Naive thymus-derived CD8-positive, alpha-beta T cell (primary cell): ENCODE measurements at places on chromosomes 5 and 9.

- no peak for DNase-seq
Measured at GRCh38 chr5:113693701-113694100, 180.2 kb downstream of the YTHDC2 start.

DNA sequence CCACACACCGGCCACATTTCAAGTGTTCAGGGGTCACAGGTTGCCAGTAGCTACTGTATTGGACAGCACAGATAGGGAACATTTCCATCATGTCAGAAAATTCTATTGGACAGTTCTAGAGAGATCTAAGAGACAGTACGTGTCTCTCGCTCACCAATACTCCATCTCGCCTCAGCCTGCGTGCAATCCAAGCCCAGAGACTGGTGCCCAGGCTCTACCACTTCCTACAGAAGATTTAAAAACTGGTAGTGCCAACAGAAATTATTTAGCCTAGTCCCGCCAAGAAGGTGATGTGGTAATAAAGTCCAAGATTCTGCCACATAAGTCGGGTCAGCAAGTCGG, 390 bp upstream of the SNX2 start:
- DNase-seq, result no peak

DNA sequence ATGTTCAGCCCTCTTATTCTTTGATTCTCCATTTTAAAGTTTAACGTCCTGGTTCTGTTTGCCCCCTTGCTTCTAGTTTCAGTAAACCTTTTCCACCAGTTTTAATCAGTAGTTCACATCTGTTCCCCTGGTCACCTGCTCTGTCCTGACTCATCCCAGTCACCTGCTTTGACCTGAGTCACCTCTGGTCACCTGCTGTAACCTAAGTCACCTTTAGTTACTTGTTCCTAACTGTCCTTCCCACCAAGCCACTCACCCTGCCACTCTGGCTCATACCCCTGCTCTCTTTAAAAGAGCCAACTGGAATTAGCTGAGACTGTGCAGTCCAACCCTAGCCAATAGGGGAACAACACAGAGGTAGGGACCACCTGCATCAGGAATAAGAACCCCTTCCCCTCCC, 43.0 kb downstream of the SEMA6A start:
- no peak for DNase-seq

DNA sequence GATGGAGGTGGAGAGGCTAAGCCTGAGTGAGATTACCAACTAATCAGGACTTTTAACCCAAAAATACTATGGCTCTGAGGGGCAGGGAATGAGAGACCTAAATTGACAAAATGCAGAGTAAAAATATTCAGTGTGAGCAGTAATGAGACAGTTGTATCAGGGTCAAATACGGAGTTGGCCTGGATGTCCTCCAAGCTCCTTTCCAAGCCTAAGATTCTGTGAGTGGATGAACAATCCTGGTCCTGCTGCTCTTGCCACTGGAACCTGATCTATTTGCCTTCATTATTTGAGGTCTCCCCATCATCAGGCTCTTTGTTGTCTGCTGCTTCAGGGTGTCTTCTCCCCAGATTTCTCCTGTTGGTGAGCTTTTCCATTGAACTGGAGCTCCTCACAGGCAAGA, 1.1 kb downstream of the PDCD1LG2 start:
- DNase-seq, result no peak

- no peak for DNase-seq
Measured at GRCh38 chr5:132056610-132057497, 3.6 kb upstream of the IL3 start.

GRCh38 chr5:39465097-39465496, 40.3 kb upstream of the DAB2 start:
- DNase-seq, result no peak

GRCh38 chr9:3028535-3028934, 184.6 kb upstream of the PUM3 start:
- DNase-seq, result no peak

DNA sequence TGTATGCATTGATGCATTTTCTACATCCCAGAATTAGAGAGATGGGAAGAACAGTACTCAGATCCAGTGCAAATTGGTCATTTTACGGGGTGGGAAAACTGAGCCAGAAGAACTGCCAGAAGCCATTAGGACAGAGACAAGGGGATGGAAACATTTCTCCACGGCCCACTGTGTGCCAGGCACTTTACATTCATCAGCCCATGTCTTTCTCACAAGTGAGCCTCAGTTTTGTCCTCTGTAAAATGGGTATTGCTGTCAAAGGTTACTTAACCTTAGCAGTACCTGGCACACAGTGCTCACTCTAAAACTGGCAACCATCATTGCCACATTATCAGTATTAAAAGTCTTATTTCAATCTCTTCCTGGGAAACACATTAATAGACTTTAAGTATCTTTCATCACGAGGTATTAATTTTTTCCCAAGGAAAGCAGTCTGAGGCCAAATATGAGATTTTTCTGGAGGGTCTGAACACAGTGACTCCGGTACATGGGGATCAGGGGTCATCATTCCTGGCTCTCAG, 5.2 kb downstream of the DUSP1 start:
- no peak for DNase-seq

DNA sequence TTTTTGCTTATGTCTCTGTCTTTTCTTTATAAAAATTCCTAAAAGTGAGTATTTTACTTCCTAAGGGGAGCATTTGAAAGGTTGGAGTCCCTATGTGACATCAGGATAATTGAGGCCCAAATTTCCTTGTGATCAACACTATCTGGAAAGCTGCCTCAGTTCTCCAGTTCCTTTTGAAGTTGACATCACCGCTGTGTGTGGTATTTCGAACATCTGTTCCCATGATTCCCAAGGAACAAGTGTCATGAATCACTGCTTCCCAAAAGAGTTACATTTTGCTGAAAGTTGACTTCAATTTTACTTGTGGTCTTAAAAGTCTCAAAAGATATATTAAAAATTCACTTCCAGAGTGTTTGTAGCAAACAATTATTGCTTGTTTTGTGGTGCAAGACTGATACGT, 452.1 kb upstream of the RGMB start:
- no peak for DNase-seq

DNA sequence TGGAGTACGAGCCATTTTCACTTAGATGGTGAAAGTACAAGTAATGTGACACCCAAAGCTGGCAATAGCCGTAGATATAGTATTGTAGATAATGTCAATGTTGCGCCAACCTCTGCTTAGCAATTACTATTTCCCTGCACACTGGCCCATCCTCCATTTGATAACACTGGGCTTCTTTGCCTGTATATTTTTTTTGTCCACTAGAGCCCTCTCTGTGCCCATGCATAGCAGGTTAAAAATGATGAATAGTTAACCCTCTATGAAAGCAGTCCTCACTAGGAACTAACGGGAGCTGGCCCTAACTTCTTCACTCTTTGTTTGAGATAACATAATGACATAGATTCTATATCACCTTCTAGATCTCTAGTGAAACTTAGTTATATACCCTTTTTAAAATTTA, 416.8 kb downstream of the TUSC1 start:
- no peak for DNase-seq

DNA sequence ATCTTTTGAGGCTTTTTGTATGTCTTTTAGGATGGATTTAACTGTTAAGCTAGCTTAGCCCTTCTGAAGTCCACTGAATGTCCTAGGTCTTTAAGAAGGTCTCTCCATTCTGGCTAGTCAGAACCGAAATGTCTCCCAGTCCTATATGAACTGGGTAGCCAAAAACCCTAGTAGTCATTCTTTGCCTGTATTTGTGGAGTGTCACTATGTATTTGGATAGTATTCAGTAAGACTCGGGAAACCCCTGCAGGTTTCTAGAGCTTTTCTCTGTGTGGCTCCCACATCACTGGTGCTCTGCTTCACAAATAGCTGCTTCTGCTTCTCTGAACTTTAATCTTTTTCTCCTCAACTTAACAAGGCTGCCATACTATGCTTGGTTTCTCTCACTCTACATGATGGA, 68.0 kb downstream of the RIC1 start:
- no peak for DNase-seq

- DNase-seq, result no peak
Measured at GRCh38 chr9:8822667-8823025, 1023.1 kb upstream of the DMAC1 start.

DNA sequence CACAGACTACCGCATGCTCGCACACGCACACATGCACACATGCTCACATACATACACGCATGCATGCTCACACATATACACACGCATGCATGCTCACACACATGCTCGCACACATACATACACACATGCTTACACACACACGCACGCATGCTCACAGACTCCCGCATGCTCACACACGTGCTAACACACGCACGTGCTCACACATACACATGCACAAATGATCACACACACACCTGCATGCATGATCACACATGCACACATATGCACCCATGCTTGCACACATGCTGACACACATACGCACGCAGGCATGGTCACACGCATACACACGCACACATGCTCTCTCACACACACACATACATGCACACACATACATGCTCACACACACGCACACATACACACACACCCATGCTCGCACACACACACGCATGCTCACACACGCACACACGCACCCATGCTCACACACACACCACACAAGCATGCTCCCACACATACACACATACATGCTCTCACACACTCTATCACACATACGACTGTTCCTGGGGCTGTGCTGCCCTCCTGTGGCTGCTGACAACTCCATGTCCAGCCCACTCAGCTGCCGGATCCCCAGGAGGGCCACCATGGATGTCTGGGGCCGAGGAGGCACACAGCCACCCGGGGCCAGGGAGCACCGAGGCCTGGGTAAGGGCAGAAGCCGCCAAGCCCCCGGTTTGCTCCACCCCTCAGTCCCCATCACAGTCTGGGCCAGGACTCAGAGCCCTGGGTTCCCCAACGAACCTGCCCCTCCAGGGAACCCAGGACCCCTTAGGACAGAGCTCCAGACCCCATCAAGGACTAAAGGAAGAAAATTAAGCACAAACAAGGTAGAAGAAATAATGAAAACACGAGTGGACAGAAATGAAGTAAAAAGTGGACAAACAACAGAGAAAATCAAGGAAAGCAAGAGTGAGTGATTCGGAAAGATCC, 31.4 kb upstream of the EGFL7 start:
- peak; percentile 74 for DNase-seq

- DNase-seq, result no peak
Measured at GRCh38 chr9:72990397-72991182, 37.7 kb upstream of the ALDH1A1 start.

- DNase-seq, result no peak
Measured at GRCh38 chr5:122401976-122402725, 90.1 kb downstream of the SNCAIP start.

- no peak for DNase-seq
Measured at GRCh38 chr5:172502969-172503368, 48.6 kb upstream of the SH3PXD2B start.

- no peak for DNase-seq
Measured at GRCh38 chr9:135680056-135680455, 16.9 kb downstream of the LCN9 start.

GRCh38 chr5:134146651-134147518, 29.9 kb downstream of the SKP1 start:
- no peak for DNase-seq

- DNase-seq, result no peak
Measured at GRCh38 chr5:119071561-119071995, 691 bp downstream of the DMXL1 start.

- DNase-seq, result no peak
Measured at GRCh38 chr5:100790951-100791350, 112.1 kb downstream of the ST8SIA4 start.

DNA sequence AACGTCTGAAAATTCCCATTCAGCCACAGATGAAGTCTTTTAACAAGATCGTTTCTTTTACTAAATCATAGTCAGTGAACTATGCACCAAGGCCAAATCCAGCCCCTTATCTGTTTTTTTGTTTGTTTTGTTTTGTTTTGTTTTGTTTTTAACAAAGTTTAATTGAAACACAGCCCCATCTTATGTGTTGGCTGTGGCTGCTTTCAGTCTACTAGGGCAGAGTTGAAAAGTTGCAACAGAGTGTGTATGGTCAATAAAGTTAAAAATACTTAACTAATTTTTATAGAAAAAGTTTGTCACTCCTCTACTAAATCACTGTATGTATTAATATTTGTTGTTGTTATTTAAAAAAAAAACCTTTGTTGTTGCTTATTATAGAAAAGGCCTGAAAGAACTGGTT, 137.1 kb downstream of the CAAP1 start:
- DNase-seq, result no peak

DNA sequence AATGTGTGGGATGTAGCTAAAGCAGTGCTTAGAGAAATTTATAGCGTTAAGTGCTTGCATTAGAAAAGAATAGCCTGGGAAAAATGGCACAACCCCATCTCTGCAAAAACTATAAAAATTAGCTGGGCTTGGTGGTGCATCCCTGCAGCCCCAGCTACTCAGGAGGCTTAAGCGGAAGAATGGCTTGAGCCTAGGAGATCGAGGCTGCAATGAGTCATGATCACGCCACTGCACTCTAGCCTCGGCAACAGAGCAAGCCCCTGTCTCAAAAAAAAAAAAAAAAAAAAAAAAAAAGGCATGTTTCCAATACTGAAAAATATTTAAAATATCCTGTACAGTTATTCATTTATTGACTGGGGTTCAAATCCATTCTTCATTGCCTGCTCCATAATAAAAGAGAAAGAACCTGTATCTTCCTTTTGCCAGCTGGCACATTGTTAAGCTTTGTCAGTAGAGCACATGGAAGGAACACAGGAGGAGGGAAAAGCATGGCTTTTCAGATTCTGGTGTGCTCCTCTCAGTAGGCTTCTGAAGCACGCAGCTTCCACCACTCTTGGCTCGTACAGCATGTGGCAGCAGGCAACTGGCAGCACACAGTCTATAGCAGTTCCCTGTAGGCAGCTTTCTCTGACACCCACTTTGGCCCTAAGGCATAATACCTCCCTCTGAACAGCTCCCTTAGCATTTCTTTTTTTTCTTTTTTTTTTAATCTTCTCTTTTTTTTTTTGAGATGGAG, 73.5 kb downstream of the TRIM36 start:
- DNase-seq, result no peak

DNA sequence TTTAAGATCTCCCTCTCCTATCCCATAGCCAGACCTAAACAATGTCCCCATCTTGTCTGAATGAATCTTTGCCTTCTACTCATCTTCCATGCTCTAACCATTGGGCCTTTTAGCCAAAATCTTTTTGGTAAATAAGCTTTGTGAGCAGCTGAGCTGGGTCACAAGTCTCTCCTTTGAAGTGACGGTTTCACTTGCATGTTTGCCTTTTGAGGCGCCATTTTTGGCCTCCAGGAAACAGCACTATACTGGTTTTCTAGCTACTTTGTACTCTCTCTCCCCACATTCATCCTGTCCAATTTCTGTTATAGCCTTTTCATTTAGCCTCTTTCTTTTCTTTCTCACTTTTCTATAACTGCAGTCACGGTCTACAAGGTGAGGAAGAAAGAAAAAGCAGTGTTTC, 195.5 kb upstream of the C9orf72 start:
- no peak for DNase-seq

GRCh38 chr5:19940192-19940591, 47.8 kb downstream of the CDH18 start:
- DNase-seq, result no peak

GRCh38 chr9:98829766-98830165, 22.3 kb downstream of the GALNT12 start:
- DNase-seq, result no peak
